ENCODE measurements at places on chromosomes 7 and 10.

GRCh38 chr7:132053871-132054270, 497.4 kb upstream of the PODXL start:
- DNase-seq: no peak

DNA sequence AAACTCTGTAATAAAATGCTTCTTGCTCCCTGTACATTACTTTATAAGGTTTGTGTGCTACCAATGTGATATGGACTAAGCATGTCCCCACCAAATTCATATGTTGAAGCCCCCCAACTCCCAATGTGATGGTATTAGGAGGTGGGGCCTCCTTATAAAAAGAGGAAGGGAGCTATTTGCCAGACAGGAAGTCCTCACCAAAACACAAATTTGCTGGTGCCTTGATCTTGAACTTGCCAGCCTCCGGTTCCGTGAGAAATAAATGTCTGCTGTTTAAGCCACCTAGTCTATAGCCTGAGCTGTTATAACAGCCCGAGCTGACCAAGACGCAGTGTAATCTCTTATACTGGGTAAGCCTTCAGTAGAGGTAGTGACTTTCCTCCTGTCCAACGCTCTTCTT, 114.5 kb downstream of the INHBA start:
- DNase-seq: no peak

GRCh38 chr7:110454713-110455112, 636.2 kb upstream of the LRRN3 start:
- no peak for DNase-seq

GRCh38 chr10:3564346-3565002, 220.5 kb downstream of the KLF6 start:
- DNase-seq: no peak

DNA sequence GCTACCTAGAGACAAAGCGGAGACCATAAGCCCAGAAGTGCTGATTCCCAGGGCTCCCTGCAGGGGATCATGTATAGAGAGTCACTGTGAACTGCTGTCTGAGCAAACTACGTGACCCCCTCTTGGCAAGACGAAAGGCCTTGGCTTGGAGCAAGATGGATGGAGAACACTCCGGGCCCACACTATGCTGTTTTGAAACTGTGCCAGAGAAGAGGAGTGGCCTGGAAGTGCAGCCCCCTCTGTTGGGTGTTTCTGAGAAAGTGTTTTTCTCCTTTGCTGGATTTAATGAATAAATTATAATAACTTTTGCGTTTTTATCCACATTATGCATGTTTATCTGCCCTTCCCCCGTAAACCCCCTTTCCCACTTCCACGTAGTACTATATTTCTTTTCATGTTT, 639.3 kb upstream of the GALNT17 start:
- DNase-seq: no peak

DNA sequence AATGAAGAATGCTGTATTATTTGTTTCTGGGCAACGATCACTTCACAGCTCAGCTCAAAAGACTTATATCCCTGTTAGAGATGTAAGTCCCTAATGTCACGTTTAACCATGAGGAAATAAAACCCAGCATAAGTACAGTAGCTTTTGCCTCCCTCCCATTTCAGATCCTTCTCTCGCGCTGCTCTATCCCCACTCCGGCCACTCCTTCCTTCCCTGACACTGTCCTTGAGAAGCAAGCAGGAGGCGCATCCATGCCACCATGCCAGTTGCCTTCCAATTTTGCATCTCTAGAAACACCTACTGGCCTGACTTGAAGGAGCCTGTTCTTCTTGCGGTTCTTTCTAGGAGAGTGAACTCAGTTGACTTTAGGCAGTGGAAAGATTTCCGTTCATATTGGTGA, 1.2 kb downstream of the FAM180A start:
- DNase-seq: no peak

GRCh38 chr7:132901241-132901640, 180.6 kb downstream of the CHCHD3 start:
- DNase-seq: no peak

DNA sequence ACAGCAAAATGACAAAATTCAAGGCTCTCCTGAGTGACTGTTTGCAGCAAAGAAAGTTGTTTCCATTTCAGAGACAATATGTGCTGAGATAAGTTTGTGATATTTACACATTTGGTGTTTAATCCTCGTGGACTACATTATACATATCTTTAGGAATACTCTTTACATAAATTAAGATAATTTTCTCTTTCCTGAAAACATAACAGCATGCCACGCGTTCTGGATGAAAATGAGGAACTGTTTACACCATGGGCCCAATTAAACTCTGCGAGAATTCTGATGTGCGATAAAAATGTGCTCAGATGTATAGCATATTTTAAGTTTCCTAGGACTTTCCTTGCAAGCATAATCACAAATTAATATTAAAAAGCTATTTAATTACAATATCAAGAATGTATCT, 26.4 kb downstream of the PTPRE start:
- DNase-seq: no peak

Measured in head of caudate nucleus (tissue), 42 donors.